H1 (cell line): ENCODE measurements at places on chromosomes 1 and 21. TPM values are rescaled to one million over a fixed set of nuclear protein-coding genes. Genes with fewer than 3 reads are reported as not detected.
A peak's percentile ranks its signal among the peaks of the same experiment; 100 is the strongest.

SPRR2G gene
- total RNA-seq: not detected in 2 replicates

SPRR1A gene
- not detected in 2 replicates for total RNA-seq

KCNN3 gene
- 2.8 and 3.0 TPM in 2 replicates for total RNA-seq

SV2A gene
- total RNA-seq: 51.8 and 52.9 TPM in 2 replicates

C1orf21 gene
- 49.9 and 51.0 TPM in 2 replicates for total RNA-seq

GRCh38 chr1:168252204-168252733 is 26.5 kb downstream of the SFT2D2 start:
- DNase-seq: no peak

GRCh38 chr1:202249436-202249835 is 55.8 kb downstream of the LGR6 start:
- DNase-seq: no peak

DNA sequence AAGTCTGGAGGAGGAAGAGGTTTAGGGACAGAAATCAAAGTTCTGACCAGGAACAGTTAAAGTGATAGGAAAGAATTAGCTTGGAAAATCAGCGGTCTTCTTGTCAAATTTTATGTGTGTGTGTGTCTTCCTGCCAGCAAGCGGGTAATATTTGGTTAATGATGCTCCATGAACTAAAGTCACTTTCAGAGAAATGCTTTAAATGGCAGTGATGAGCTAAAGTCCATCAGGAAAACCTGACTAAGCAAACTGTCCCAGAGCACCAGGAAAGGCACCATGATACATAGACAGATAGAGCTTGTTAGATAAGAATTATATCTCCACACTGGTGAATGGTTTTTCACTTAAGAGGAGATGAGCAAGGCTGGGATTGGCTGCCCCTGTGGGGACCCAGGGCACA is 10.0 kb upstream of the CDC14A start:
- DNase-seq: no peak

DNA sequence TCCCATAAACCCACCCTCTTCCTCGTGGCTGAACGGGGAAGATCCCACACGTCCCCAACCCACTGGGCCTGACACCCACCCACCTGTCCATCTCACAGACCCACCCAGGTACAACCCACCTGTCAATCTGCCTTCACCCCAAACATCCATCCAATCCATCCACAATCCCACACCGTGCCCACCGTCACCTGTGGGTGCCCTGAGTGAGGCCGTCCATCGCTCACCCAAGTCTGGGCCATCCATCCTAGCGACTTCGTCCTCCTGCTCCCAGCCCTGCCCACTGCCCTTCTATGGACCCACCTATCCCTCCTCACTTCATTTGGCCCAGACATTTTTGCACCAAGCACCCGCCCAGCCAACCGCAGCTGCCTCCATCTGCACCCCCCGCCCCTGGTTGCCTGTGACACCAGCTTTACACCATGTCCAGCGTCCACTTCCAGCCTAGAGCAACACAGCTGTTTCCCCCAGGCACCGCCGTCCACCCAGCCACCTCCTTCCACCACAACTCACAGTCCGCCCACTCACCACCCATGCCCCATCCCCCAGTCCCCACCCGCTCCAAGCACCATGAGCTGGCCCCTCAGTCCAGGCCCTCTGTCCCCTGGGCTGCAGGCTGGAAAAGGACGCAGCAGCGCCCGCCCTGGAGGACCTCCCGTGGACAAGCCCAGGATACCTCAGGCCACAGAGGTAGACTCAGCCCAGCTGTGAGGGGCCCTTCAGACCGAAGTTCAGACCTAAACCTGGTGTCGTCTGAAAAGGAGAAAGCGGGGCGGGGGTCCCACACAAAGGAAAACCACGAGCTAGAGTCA is 7.7 kb downstream of the TTLL10 start:
- DNase-seq: no peak

GRCh38 chr1:244050014-244050834 is 859 bp upstream of the ZBTB18 start:
- DNase-seq: no peak

- no peak for DNase-seq
Observed at GRCh38 chr1:114462341-114462740, 48.7 kb downstream of the TRIM33 start.

ZSCAN20 gene
- 3.4 and 3.7 TPM in 2 replicates for total RNA-seq

LEMD1 gene
- total RNA-seq: 9.7 and 10.5 TPM in 2 replicates

DNA sequence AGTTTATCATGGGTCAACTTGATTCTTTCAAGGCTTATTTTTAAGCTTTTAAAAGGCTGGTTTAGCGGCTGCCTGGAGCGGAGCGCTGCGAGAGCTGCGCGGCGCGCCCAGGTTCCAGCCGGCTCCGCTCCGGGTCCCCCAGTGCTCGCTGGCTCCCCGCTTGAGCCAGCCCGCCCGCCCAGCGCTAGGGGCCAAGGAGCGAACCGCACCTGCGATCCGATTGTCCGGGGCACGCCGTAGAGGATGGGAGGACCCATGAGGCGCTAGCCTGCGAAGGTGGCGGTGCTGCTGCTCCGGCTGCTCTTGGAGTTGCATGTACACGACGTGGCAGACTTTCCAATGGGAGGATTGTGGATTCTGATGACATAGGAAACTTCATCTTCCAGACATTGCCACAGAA is 9.9 kb upstream of the CFHR4 start:
- peak; percentile 56 for DNase-seq

GRCh38 chr21:42200906-42201614 is 17.9 kb upstream of the ABCG1 start:
- DNase-seq: no peak

PCSK9 gene
- 32.3 and 33.8 TPM in 2 replicates for total RNA-seq

GRCh38 chr1:195766709-195767108 is 841.5 kb downstream of the KCNT2 start:
- DNase-seq: no peak

GRCh38 chr1:81706650-81707435 is 93.9 kb upstream of the ADGRL2 start:
- no peak for DNase-seq

DNA sequence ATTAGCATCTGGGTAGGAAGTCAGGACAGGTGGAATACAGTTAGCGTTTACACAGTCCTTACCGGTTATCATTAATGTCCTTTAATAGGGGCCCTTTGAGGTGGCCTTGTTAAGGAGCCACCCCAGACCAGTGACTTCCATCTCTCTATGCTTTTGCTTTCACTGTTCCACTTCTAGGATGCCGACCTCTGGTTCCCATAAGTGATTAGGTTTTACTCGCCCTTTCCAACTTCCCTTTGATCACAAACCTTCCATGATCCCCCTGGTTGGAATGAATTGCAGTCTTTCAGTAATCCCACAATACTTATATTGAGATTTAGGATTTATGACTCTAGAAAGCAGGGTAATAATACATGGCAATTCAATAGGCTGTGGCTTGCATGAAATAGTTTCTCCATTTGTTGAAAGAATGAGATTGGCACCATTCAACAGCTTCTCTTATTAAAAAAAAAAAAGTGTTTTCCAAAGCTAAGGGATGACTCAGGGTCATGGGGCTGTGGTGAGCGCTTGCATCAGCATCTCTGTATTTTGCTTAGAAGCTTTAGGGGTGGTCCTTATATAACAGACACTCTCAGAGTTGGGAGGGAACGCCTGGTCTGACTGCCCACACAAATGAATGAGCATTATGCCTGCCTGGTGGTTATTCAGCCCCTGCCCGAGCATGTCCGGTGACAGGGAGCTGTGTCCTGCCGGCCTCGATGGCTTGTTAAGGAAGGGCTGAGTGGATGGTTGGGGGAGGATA is 110.5 kb downstream of the CNIH3 start:
- no peak for DNase-seq

DNA sequence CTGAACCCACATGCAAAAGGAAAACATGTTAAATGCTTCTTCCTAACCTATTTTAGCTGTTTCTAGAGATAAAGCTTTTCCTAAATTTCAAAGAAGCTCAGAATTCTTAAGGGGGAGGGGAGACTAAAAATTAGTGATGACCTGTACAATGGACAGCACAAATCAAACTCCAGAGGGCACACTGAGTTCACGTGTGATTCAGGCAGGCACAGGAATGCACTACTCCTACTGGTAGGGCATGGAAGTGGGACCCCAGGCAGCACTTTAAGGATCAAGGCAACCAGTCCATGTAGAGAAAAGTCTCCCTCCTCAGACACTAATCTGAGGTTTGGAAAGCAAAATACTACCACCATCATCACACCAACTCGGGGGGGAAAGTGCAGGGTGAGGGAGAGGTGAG is 31.3 kb upstream of the CLCA4 start:
- no peak for DNase-seq

DNA sequence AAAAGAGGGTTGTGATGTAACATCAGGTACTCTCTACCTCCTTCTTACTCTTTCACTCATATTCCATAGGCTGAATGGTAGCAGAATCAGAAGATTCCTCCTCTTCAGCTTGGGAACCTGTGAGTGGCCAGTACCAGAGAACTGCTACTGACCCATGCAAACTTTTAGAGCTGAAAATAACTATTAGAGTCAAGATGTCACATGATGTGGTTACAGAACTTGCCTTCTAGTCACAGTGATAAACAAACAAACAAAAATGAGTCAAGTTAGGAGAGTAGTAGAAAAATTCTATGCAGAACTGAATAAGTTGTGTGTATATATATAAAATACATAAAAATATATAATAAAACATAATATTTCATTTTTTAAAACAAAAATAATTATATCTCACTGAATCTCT is 47.6 kb upstream of the RGS1 start:
- no peak for DNase-seq

MYBPH gene
- not detected in 2 replicates for total RNA-seq

SPRR2E gene
- total RNA-seq: not detected in 2 replicates

CFHR3 gene
- total RNA-seq: 0.52 and 1.0 TPM in 2 replicates

DNA sequence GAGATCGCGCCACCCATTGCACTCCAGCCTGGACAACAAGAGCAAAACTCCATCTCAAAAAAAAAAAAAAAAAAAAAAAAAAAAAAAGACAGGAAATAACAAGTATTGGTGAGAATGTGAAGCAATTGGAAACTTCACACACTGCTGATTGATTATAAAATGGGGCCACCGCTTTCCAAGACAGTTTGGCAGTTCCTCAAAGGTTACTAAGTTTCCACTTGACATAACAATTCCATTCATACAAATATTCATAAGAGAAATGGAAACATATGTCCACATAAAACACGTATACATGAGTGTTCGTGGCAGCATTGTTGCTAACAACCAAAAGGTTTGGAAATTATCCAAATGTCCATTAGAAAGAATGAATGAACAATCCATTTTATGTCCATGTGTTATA is 26.3 kb downstream of the USP24 start:
- no peak for DNase-seq

- DNase-seq: peak; percentile 38
Observed at GRCh38 chr1:23673086-23673813, 18.4 kb upstream of the RPL11 start.

CD1E gene
- total RNA-seq: not detected in 2 replicates

GRCh38 chr1:224733027-224733911 is 117.2 kb downstream of the CNIH3 start:
- no peak for DNase-seq

DNA sequence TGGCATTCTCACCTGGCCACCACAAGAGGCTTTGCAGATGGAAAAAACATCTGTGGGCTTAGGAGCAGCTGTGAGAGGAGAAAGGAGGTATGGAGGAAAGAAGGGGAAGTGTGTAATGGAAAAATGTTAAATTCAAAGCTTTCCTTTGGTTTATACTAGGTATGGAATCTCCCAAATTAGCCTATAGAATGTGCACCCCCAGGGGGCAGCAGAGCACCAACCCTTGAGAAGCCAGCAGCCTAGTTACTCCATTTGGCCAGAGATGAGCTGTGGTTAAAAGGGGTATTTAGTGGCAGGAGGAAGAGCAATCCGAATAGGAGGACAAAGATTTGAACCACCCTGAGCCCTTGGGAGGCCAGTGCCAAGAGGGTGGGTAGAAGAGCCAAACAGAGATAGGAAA is 97.5 kb upstream of the CTTNBP2NL start:
- peak; percentile 88 for DNase-seq

DNA sequence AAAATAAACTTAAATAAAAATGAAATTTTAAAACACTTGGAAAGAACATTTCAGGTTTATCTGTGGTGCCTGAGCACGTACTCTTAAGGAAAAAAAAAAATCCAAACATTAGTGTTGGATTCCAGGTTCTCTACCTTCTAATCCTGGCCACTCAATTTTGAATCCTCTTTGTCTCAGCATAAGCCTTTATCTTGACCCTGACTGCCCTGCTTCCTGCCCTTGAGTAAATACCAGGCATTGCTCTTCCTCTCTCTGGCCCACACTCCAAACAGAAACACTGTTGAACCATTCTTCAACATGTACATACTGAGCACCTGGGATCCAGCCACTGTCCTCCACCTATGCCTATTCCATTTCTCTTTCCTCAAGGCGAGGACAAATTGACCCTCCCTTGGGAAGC is 11.4 kb upstream of the VANGL1 start:
- DNase-seq: no peak

GRCh38 chr1:28577738-28578536 is 14.1 kb upstream of the RAB42 start:
- DNase-seq: no peak

- DNase-seq: no peak
Observed at GRCh38 chr1:31180338-31180737, 59.3 kb downstream of the NKAIN1 start.

GRCh38 chr21:25916226-25916625 is 181.5 kb downstream of the GABPA start:
- no peak for DNase-seq

RGSL1 gene
- not detected in 2 replicates for total RNA-seq

DNA sequence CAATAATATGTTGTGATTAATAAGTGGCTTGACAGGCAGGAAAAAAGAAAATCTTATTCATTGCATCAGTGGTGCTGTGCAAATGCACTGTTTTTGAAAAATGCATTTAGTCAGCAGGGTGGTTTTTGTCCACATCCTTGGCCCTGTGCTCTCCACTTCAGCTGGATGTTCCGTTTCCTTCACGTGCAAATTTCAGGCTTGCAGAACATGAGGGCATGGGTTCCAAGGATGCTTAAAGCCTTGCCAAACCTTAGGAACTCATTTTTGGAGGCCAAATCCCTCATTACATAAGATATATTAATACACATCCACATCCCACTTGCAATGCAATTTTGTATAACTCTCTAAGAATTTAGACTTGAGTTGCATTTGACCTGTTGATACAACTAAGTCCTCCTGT is 410.1 kb downstream of the PRDM2 start:
- no peak for DNase-seq

GRCh38 chr1:88237058-88237457 is 447.0 kb upstream of the PKN2 start:
- no peak for DNase-seq

PRDX6 gene
- 657 and 677 TPM in 2 replicates for total RNA-seq

LRRC52 gene
- total RNA-seq: not detected in 2 replicates

KDF1 gene
- 16.7 and 16.9 TPM in 2 replicates for total RNA-seq

DNA sequence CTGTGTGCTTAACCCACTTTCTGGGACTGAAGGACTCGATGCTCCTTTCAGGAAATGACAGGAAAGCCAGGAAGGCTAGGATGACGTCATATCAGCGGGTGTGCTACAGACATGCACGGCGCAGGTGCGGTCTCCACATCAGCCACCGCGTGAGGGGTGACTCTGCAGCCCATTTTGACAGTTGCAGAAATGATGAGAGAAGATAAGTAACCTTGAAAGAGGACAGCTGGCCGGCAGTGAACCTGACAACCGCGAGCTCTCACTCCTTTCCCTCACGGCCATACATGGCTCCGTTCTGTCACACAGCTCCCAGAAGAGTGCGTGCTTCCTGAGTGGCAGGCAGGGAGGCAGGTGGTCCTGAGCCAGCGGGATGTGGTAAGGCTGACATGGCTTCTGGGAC is 1.7 kb upstream of the KRTAP10-5 start:
- no peak for DNase-seq

CGN gene
- total RNA-seq: 52.7 and 54.6 TPM in 2 replicates

ELAVL4 gene
- 0.89 and 1.2 TPM in 2 replicates for total RNA-seq

GRCh38 chr1:38046884-38047602 is 450 bp upstream of the POU3F1 start:
- DNase-seq: no peak
